ENCODE measurements at places on chromosomes 1 and 21. TPM values are rescaled to one million over a fixed set of nuclear protein-coding genes. Genes with fewer than 3 reads are reported as not detected.

XCL2 gene
- total RNA-seq, result not detected

ERG gene
- total RNA-seq, result not detected

MYOCOS gene
- total RNA-seq, result 0.45 TPM

LINGO4 gene
- not detected for total RNA-seq

PROX1 gene
- total RNA-seq, result 0.29 TPM

CRNN gene
- not detected for total RNA-seq

GNG4 gene
- 11.6 TPM for total RNA-seq

GOLT1A gene
- total RNA-seq, result 5.6 TPM

ELF3 gene
- total RNA-seq, result 907 TPM

CHI3L1 gene
- not detected for total RNA-seq

IQGAP3 gene
- 93.6 TPM for total RNA-seq

Measured in Calu3 (cell line).